ENCODE measurements at places on chromosomes 5 and 9. TPM values are rescaled to one million over a fixed set of nuclear protein-coding genes. Genes with fewer than 3 reads are reported as not detected.

- peak; percentile 26 for DNase-seq
These were observed 6.7 kb downstream of the INIP start for GRCh38 chr9:112711050-112711689.

DNA sequence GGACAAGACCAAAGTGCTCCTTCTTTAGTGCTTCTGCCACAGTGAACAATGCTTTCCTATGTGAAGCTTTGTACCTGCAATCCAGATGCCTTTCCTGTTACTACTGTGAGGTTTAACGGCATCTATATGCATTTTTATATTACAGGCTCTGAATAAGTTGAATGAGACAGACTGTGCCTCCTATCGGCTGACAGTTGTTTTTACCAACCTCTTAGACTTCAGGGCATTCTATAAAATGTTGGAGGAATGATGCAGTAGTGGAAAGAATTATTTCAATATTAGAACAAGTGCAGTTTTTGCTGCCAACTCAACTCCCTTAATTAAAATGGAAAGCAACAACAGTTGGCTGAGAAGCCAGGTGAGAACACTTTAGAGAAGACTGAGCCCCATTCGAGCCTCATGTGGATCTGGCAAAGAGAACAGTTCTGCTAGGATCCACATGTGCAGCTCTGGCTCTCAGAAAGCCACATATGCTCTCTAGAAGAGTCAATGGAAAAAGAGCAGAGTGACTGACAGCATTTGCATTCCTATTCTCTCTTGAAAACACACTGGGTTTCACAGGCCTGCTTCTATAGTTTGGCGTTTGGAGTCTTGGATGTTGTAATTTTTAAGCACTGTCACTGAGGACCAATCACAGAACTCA, 147.5 kb downstream of the LURAP1L start:
- DNase-seq = no peak

GRCh38 chr5:151406322-151406947, 41.0 kb upstream of the SLC36A1 start:
- peak; percentile 32 for DNase-seq

DNA sequence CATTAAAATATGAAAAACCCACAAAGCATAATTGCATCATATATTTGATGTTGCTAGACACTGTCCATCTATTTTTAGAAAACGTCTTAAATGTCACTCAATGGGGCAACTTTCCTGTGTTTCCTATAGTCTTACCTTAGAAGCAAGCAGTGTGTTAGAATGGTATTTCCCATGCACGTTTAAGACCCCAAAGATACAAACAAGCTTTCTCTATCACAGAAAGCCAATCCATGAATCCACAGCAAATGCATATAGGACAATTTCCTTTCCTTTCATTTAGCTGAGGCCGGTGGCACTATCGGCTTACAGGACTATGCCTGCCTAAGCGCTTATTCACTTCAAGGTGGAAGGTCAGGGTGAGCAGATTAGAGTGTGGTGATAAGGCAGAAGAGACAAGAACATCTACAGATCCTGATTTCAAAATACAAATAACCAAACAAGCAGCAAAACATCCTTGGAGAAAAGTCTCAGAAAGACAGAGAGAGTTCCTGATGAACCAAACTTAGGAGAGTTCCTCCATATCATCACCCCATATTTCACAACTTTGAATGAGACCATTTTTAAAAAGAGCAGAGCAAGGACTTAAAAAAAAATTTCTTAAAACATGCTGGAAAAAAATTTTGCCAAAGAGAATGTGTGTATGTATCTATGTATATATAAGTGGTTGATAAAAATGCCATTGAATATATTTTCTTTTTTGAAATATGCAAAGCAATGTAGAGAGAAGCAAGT, 57.2 kb downstream of the MEF2C start:
- DNase-seq = no peak

The ENTR1 gene
- 46.6 TPM for total RNA-seq

GRCh38 chr9:37036776-37037502, 2.9 kb upstream of the PAX5 start:
- DNase-seq = peak; percentile 43

The TEX48 gene
- total RNA-seq = not detected

The MOB3B gene
- not detected for total RNA-seq

DNA sequence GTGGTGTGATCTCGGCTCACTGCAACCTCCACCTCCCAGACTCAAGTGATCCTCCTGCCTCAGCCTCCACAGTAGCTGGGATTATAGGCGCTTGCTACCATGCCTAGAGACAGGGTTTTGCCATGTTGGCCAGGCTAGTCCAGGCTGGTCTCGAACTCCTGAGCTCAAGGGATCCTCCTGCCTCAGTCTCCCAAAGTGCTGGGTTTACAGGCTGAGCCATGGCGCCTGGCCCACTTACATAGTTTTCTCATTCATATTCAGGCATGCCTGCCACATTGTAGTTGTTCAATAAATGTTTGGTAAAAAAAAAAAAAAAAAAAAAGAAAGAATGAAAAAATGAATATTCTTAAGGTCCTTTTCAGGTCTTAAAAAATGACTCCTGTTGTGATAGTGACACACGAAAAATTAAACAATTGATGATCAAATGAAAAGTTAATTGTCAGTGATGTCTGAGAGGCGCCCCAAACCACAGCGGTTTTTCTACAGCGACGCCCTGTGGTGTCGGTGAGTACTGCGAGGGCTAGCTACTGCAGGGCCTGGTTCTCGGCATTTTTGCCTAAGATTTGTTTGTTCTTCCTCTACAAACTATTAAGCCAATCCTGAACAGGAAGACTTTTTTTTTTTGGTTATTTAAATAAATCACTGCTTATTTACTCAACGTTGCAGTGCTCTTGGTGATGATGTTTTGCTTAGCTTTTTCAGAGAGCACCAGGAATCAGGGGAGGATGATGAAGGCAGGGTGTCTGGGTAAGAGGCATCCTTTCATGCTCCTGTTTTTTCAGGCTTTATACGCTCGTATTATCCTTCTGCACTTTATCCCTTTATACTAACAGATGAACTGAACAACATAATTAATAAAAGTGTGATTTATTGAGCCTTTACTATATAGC, 67.0 kb upstream of the DPYSL3 start:
- DNase-seq = peak; percentile 33

The BTNL3 gene
- 0.21 TPM for total RNA-seq

DNA sequence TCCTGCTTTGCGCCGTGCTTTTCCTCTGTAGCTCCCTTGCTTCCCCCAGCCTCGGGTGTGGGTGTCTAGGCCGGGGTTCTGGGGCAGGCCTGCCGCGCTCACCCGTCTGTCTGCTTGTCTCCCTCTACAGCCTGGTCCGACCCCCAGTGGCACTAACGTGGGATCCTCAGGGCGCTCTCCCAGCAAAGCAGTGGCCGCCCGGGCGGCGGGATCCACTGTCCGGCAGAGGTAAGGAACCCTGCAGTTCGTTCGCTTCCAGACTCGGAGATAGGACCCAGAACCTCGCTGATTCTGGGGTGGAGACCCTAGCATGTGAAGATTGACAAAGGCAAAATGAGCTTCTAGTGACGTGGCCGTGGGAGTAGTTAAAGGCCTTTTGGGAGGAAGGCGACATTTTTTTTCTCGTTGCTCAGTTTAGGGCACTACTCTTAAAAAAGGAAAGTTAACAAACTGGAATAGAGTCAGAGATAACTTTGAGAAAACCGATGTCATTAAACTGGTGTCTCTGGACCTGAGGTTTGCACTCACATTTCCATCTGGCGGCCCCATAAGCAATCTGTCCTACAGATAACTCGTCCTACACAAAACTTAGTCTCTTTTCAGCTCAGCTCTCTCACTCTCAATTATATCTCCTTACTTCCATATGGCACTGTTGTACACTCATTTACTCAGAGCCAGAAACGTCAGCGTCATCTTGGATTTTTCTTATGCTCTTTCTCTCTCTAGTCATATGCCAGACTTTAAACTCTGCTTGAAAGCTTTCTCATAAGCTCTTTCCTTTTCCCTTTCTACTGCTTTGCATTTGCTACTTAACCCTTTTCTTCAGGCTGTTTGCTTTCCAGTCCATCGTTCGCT, 561 bp downstream of the SEC61B start:
- DNase-seq = no peak

The TCF7 gene
- 0.27 TPM for total RNA-seq

- DNase-seq = no peak
These were observed 79.7 kb downstream of the SEMA6A start for GRCh38 chr5:116494784-116495450.

- no peak for DNase-seq
These were observed 61.3 kb downstream of the AMBP start for GRCh38 chr9:114016629-114017423.

The NPDC1 gene
- total RNA-seq = 4.8 TPM

DNA sequence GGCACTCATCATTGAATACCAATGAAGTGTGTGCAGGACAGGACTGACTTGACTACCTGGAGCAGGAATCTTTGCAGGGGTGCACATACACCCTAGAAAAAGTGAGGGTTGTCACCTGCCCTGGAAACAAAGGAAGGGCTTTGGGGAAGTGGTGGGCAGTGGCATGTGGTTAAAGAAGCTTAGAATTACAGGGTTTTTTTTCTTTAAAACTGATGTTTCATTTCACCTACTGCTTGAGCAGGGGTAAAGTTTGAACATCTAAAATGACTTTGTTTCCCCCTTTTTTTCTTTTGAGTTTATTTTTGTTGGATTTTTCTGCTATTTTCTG, 2.0 kb upstream of the KDM3B start:
- DNase-seq = no peak

DNA sequence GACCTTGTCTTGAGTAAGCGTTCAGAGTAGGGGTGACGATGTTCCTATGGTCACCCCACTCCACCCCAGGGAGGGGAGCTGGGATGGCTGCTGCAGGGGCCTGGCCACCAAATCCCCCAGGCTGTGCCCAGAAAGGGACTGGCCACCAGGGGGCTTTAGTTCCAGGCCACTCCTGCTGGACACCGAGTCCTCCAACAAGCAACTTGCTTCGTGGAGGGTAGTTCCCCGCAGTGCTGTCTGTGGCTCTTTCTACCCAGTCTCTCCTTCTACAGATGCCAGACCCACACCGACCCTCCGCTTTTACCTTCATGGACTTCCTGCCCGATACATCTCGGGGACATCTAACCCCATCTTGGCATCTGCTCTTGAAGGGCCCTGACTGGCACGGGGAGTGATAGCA, 35.7 kb upstream of the GABRP start:
- no peak for DNase-seq

DNA sequence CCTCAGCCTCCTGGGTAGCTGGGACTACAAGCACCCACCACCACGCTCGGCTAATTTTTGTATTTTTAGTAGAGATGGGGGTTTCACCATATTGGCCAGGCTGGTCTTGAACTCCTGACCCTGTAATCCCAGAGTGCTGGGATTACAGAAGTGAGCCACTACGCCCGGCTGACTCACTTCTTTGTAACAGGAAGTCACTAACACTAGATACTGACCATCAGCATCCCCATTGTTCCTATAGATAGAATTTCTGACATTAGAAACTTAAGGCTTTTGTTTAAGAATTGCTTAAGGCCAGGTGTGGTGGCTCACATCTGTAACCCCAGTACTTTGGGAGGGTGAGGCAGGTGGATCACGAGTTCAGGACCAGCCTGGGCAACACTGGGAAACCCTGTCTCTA, 42.2 kb downstream of the LEAP2 start:
- no peak for DNase-seq

GRCh38 chr9:93065135-93065720, 6.7 kb downstream of the SUSD3 start:
- peak; percentile 57 for DNase-seq

- DNase-seq = peak; percentile 98
These were observed 403.0 kb downstream of the GADD45G start for GRCh38 chr9:90007516-90008440.

DNA sequence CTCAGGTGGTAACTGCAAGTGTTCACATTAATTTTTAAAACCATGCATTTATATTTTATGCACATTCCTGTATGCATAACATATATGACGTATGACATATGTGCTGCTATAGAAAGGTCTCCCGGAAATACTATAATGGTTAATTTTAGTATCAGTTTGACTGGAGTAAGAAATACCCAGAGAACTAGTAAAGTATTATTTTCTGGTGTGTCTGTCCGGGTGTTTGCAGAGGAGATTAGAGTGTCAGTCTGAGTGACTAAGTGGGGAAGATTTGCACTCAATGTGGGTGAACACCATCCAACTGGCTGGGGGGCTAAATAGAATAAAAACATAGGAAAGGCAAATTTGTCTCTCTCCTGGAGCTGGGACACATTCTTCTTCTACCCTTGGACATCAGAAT, 26.9 kb downstream of the UIMC1 start:
- DNase-seq = no peak

GRCh38 chr5:94793113-94793815, 174.8 kb downstream of the SLF1 start:
- peak; percentile 38 for DNase-seq

The MPDZ gene
- 31.2 TPM for total RNA-seq

DNA sequence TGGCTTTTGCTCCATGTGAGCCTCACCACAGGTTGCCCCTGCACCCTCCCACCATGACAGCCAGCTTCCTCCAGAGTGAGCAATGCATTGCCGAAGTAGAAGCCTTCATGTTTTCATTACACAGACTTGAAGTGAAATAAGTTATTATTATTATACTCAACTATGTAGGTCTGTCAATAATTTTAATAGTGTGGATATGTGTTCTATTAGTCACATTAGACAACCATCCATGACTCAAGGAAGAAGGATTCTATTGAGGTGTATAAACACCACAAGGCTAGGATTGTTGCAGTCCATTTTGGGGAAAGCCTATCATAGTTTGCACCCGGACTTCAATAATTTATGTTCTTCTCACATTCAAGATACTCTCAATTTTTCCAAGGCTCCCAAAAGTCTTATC, 369.5 kb downstream of the TAF11L14 start:
- no peak for DNase-seq

DNA sequence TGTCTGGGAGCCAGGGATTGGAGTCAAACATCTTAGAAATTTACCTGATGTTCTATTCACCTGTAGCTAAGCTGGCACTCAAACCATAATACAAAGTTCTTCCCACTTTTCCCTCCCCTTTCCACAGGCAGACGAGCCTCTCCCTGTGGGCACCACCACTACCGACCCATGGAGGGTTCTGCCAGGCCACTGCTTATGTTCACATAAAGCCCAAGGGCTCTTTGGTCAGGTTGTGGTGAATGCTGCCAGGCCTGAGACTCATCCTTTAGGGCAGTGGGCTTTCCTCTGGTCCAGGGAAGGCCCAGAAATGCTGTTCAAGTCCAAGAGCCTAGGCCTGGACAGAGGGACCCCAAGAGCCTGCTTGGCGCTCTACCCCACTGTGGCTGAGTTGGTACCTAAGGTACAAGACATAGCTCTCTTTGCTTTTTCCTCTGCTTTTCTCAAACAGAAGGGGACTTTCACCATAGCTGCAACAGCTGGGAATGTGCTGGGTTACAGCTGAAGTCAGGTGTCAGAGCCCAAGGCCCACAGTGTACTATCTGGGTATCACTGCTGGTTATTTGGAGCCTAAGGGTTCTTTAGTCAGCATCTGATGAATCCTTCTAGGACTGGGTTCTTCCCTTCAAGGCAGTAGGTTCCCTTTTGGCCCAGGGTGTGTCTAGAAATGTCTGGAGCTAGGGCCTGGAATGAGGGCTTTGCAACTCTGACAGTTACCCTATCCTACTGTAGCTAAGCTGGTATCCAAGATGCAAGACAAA, 620.1 kb downstream of the TLE1 start:
- DNase-seq = peak; percentile 75

The TMEM252 gene
- not detected for total RNA-seq
